BJ (cell line): ENCODE measurements at places on chromosomes 1 and 21. TPM values are rescaled to one million over a fixed set of nuclear protein-coding genes. Genes with fewer than 3 reads are reported as not detected.

Gene ANXA9
- polyA plus RNA-seq: 0.07 and 0.21 TPM in 2 replicates

Gene RGS4
- polyA plus RNA-seq: 25.8 and 26.4 TPM in 2 replicates

GRCh38 chr1:101288491-101288944 lies 51.7 kb downstream of the S1PR1 start:
- DNase-seq: peak; percentile 60

DNA sequence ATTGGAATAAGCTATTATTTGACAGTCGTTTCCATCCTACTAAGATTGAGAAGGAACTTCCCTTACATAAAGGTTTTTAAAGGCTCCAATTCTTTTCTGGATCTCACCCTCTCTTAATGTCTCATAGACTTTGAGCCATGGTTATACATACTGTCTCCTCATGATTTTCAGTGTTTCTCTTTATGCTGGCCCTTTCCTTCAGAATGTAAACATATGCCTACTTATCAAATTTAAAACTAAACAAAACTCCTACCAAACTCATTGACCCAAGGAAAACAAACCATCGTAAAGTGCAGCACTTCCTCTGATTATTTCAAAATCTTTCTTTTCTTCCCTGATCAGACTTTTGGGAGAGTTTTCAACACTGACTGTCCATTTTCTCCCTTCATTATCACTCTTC lies 163.4 kb upstream of the DPYD start:
- DNase-seq: no peak

DNA sequence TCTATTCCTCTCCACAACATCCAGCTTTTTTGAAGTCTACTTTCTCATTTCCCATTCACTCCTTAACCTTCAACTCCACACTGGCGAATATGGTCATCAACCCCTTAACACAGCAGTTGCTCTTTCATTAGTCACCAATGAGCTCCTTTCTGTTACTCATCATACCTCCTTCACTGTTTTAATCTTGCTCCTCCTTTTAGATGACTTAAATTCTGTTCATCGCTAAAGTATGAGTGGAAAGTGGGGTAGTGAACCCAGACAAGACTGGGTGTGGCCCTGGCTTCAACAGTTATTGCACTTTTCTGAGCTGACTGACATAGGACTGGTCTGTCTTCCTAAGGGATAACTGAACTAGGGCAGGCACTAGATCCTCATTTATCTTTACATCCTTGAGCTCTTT lies 51.3 kb downstream of the AKT3 start:
- DNase-seq: peak; percentile 79

DNA sequence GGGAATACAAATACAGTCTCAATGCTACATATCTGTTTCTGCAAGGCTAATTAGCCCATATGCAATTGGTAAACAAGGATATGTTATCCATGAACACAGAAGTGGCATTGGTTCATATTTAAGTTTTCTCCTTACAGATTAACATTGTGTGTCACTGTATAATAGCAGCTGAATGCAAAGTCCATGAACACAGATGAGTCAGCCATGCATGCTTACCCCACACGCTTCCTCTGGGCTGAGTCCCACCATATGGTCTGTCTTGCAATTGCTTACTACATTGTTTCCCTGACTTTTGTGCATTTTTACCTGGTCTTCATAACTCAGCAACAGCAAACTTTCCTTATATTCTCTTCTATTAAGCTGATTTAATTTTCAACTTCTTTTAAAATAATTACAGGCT lies 41.5 kb upstream of the TSNAX start:
- DNase-seq: no peak

GRCh38 chr1:145826030-145826429 lies 2.0 kb downstream of the POLR3C start:
- DNase-seq: no peak

DNA sequence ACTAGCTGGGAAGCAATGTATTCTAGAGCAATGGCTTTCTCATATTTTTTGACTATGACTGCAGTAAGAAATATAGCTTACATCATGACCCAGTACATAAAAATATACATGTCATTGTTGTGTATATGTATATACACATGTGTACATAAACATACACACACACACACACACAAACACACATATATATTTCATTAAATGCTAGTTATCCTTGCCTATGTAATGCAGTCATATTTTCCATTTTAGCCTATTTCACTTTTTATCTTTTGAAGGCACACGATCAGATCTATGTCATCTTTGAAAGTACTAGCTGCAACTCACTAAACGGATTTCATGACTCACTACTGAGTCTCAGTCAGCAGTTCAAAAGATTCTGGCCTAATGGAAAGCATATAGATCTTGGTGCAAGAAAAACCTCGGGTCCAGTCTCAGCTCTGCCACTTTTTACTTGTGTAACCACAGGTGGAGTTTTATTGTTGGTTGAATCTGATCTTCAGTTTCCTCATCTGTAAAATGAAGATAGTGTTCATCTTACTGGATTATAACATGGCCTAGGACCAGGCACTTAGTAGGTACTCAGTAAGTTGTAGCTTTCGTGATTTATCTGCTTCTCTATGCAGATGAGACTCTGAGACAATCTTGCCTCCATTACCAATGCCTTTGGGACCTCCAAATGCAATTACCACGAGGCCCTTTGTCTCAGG lies 325.6 kb downstream of the RRAGC start:
- no peak for DNase-seq

GRCh38 chr1:68955424-68955823 lies 458.5 kb upstream of the DEPDC1 start:
- DNase-seq: no peak
